ENCODE measurements at places on chromosomes 5 and 9.

DNA sequence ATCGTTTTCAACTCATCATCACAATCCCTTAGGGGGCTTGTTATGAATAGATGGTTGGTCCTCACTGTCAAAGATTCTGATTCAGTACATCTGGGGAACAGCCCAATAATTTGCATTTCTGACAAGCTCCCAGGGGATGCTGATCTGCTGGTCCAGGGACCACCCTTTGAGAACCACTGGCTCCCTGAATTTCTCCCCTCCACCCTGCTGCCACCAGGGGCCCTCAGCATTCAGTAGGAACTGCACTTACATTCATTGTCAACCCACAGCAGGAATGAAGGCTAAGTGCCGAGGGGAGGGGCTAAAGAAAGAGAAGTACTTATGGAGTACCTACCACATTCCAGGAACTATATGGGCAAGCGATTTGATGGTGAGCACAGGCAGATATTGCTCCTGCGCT, 85.9 kb downstream of the BOD1 start:
- DNase-seq = no peak

GRCh38 chr9:27856748-27857147, 283.5 kb upstream of the C9orf72 start:
- no peak for DNase-seq

- DNase-seq = peak; percentile 58
These were observed 16.1 kb upstream of the FRRS1L start for GRCh38 chr9:109182940-109183798.

DNA sequence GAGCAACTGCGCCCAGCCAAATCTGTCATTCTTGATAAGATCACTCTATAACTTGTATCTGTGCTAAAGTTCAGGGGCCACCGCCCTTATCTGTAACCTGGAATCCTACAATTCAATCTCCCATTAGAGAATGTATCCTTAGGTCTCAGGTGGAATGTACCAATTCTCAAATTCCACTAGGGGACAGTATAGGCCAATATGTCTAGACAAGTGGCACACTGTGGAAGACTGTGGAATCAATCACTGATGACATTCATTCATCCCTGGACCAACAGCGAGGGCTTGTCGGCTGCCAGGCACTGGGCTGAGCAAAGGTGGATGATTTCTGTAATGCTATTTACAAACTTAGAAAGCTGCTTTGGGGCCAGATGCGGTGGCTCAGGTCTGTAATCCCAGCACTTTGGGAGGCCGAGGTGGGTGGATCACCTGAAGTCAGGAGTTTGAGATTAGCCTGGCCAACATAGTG, 28.7 kb upstream of the MEGF9 start:
- DNase-seq = peak; percentile 72

GRCh38 chr9:111891910-111892499, 4.6 kb upstream of the UGCG start:
- no peak for DNase-seq

DNA sequence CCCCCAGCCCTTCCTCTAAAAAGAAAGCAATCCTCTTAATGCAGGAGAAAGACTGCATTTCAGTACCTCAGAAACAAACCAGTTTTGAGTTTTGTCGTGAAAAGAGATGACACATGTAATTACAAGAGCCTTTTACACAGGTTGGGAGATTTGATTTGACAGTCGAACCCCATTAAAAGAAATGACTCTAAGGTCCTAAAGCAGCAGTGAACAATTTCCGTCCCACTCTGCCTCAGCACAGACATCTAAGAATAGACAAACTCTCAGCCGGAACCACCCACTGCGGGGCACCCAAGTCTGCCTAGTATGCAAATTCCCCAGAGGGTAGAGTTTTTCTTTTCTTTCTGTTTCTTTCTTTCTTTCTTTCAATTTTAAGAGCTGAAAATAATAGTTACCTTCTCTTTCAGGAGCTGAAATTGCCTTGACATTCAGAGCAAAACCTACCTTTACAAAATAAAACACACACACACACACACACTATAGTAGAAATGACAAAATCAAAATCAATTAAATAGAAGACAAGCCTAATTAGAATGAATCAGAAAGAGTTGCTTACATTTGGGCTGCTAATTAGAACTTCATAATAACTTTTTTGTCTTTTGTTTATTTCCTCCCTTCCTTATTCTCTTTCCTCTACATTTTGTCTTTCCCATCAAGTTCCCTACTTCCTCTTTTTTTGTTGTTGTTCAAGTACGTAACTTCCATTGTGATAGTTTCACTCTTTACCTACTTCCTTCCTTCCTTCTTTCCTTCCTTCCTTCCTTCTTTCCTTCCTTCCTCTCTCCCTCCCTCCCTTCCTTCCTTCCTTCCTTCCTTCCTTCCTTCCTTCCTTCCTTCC, 65.1 kb downstream of the BASP1 start:
- no peak for DNase-seq

- no peak for DNase-seq
These were observed 14.7 kb upstream of the CCIN start for GRCh38 chr9:36154331-36154952.

- no peak for DNase-seq
These were observed 15.5 kb downstream of the ACER2 start for GRCh38 chr9:19424176-19424779.

DNA sequence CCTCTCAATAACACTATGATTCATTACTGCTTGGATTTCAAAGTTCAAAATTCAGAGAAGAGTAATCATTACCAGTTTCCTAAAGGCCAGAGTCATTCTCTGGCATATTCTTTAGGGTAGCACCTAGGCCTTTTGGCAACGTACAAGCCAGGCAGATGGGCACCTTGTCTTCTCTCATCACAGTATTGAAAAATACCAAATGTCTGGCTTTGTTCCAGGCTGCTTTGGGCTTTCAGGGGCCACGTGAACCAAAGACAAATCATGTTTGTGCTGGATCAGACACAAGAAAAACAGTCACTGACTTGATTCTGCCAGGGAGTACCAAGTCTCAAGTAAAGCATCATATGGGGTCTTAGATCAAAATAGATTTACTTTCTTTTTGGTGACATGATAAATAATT, 15.5 kb downstream of the MEGF9 start:
- DNase-seq = no peak

GRCh38 chr5:157816682-157817386, 42.1 kb downstream of the CLINT1 start:
- DNase-seq = no peak

- DNase-seq = no peak
These were observed 274.6 kb downstream of the ARHGEF28 start for GRCh38 chr5:73900566-73900965.

- DNase-seq = no peak
These were observed 72.5 kb downstream of the NDFIP1 start for GRCh38 chr5:142181096-142181495.

- DNase-seq = no peak
These were observed 507.3 kb downstream of the ISL1 start for GRCh38 chr5:51890435-51891116.

DNA sequence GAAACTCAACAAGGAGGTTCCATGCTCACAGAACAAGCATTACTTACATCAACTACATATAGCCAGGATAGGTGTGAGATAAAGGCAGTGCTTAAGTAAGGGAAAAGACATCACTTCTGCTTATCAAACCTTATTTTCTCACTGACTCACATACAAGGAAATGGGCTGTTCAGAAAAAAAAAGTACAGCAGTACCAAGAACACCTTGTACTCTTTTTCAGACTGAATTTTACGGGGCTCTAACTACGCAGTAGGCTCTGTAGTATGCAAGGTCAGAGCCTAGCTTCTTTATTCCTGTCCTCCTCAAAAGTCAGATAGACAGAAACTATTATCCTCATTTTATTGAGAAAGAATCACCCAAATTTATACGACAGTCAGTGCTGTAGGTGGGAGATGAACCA, 5.8 kb downstream of the PSMB7 start:
- no peak for DNase-seq

- no peak for DNase-seq
These were observed 36.4 kb downstream of the PIK3R1 start for GRCh38 chr5:68251804-68252522.

DNA sequence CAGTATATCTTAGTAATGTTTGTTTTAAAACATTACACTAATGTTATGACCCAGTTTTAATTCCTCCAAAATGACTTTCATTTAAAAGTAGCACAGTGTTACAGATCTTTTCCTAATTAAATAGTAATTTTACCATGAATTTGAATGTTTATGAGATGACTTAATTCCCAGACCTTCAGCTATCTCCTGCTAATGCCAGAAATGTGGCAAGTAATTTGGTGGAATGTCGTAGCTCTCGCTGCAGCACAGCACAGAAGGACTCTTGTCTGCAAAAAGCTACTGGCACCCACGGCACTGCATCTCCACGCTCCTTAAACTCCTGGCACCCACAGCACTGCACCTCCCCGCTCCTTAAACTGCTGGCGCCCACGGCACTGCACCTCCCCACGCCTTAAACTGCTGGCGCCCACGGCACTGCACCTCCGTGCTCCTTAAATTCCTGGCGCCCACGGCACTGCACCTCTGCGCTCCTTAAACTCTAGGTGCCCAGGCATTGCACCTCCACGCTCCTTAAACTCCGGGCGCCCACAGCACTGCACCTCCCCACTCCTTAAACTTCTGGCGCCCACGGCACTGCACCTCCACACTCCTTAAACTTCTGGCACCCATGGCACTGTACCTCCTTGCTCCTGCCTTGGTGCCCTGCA, 163.1 kb downstream of the CDK5RAP2 start:
- DNase-seq = no peak

GRCh38 chr5:4584982-4585381, 555.1 kb upstream of the ADAMTS16 start:
- no peak for DNase-seq

GRCh38 chr5:143314099-143314498, 89.4 kb downstream of the NR3C1 start:
- no peak for DNase-seq

- no peak for DNase-seq
These were observed 190.4 kb downstream of the DRD1 start for GRCh38 chr5:175253597-175253996.

GRCh38 chr9:114898741-114899140, 31.6 kb downstream of the TNFSF8 start:
- DNase-seq = peak; percentile 32

- no peak for DNase-seq
These were observed at the start of gene THBS4 for GRCh38 chr5:80034962-80035821. TSS of gene THBS4 (plus strand) at chr5:80035348. CDS start at chr5:80035538, 190 bp downstream.

GRCh38 chr9:33817327-33818166, 587 bp downstream of the UBE2R2 start:
- DNase-seq = no peak

- no peak for DNase-seq
These were observed 14.1 kb upstream of the TNFAIP8 start for GRCh38 chr5:119341452-119342349.

- no peak for DNase-seq
These were observed 94.7 kb upstream of the ANKRD55 start for GRCh38 chr5:56327809-56328208.

GRCh38 chr5:98163796-98164493, 609.5 kb upstream of the RGMB start:
- DNase-seq = no peak

- DNase-seq = no peak
These were observed 22.6 kb downstream of the PRRT1B start for GRCh38 chr9:131567910-131568309.

- no peak for DNase-seq
These were observed 105.3 kb downstream of the SIL1 start for GRCh38 chr5:139092741-139093343.

GRCh38 chr9:109453210-109453842, 44.8 kb downstream of the PTPN3 start:
- DNase-seq = no peak

GRCh38 chr5:87029951-87030350, 237.7 kb upstream of the RASA1 start:
- DNase-seq = no peak

DNA sequence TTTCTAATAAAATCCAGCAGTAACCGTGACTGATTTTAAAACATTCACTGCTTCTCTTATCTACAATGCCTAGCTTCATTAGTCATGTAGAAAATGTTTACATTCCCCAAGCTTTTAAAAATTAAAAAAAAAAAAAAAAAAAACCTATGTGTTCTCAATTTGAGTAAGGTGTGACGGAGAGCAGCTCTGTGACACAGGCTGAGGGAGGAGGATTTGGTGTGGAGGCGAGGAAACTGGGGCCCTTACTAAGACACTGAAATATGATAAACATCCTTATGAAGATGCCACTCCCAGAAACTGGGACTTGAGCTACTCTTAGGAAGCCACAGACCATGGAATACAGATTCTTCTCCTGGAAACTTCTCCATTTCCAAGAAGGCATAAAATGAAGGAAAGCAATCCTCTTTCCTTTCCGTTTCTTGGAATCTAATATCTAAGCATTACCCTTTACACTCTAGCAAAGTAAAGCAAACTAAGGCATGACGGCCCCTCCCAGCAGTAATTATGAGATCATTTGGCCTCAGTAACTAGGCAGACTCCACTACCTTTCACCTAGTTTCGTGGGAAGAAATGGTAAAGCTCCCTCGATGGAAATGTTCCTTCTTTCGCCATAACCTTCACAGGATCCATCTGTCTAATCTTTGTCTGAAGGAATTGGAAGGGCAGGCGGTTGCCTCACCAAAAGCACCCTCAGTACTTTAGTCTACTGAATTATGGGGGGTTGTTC, 23.5 kb downstream of the GRAMD2B start:
- DNase-seq = no peak

DNA sequence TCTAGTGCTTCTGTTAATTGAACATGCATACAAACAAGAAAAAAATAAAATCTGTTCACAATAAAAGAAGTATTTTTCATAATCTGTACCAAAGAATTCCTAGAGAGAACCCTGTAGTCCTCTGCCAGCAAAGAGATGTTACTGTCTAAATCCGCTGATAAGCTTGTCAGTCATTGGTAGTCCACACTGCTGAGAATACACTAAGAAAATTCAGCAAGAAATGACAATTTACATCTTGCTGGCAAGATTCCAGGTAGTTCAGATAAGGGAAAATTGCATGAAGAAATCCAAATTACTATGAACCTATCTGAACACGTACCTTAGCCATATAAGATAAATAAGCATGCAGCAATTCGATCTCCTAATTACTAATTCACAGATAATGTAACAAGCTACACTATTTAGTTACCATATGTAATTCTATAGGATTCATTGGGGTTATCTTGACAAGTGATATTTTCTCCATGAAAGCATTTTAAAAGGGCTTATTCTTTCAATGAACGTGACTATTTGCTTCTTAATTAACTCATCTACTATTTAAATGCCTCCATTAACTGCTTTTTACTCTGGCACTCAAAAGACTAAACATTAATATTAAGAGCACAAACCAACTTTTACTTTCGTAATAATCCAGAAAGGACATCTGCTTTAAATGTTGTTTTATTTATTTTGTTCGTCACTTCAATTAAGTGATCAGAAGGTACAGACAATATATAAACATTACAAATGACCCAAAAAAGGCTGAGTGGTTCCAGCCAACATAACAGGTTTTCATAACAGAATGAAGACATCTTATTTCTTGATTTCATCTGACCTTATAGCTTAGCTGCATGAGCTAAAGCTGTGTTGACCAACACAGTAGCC, 9.7 kb downstream of the MPDZ start:
- DNase-seq = no peak

GRCh38 chr5:96577909-96578308, 84.3 kb upstream of the CAST start:
- no peak for DNase-seq

All from right lobe of liver (tissue), 6 donors.